ENCODE measurements at places on chromosomes 16 and 17.

- DNase-seq = no peak
Measured at GRCh38 chr17:68560966-68561720, 40.0 kb downstream of the FAM20A start.

DNA sequence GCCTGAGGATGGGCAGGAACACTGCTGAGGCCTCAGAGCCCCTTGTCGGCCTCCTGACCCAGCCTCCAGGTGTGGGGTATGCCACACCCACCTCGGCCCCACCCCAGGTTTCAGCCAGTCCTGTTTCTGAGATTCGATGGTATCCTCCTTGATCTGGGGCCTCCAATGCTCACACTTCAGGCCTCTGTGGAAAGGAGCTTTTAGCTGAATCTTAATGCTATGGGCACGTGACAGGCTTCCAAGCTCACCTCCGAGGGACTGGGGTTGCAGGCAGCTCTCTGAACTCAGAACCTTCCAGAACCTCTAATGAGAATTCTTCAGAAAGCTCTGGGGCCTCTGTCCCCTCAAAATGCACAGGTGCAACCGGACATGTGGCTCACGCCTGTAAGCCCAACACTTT, 54.8 kb downstream of the SCNN1B start:
- DNase-seq = no peak

- no peak for DNase-seq
Measured at GRCh38 chr17:20141198-20141972, 132.2 kb downstream of the SPECC1 start.

- DNase-seq = peak; percentile 77
Measured at GRCh38 chr16:31696968-31697743, 169.5 kb downstream of the AHSP start.

DNA sequence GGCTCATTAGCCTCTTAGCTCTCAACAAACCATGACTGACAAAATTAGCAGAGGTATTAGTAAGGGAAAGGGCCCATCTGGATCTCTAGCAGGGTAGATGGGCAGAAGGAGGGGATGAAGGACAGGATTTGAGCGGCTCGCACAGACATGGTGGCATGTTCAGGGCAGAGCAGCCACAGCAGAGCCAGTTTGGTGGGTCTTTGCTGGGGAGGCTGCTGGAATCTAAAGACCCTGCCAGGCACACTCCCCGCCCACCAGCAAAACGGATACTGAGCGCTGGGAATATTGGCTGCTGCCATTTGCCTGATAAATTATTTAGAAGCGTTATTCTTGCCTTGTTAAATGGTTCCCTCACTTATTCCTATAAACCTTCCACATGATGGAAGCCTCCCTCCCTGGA, 20.7 kb upstream of the NAT9 start:
- no peak for DNase-seq

DNA sequence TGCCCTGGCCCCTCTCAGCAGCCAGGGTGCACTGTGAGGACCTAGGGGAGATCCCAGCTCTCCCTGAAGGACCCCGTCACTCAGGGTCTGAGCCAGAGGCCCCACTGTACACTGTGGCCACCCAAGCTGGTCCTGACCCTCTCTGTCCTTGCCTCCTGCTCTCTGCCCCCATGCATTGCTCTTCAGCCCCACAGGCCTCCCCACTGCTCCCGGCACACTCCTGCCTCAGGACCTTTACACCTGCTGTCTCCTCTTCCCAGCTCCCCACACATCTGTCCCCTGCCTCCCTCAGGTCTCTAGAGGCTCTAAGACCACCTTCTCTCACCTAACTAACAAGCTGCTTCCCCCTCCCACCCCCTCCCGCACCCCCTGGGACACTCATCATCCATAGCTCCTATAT, 12.9 kb upstream of the RAI1 start:
- DNase-seq = no peak

- DNase-seq = peak; percentile 76
Measured at GRCh38 chr17:76492989-76493501, 8.2 kb downstream of the RHBDF2 start.
